ENCODE measurements at places on chromosomes 3 and 15.

DNA sequence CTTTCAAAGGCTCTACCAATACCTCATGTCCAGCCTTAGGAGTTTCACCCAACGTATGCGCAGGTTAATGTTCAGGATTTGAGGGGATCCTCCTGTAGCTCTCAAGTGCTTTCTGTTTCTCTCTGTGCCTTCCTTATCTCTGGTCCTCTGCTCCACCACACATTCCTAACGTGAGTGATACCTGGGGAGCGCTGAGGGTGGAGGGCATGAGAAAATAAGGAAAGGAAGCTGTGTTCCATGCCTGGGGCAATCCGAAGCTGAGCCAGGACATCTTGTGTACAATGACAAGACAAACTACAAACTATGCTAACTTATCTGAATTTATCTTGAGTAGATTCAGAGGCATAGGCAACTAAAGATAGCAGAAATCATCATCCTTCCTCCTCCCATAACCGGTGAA, 136.4 kb downstream of the SST start:
- no peak for DNase-seq

DNA sequence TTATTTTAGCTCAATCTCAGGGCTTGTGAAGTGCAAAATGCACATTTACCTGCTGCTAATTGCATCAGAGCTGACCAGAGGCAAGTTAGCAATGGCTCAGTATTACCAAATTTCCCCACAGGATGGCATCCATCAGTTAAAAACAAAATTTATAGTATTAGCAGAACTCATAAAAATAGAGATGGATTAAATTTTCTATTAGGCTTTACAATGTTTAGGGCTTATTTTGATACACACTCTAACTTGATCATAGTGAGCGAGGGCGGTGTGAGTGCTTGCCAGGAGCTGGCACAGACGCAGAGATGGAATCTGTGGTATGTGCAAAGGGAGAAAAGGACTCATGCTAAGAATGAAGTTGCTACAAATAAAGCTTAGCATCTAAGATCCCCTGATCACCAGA, 241.0 kb downstream of the NSUN3 start:
- DNase-seq, result no peak

DNA sequence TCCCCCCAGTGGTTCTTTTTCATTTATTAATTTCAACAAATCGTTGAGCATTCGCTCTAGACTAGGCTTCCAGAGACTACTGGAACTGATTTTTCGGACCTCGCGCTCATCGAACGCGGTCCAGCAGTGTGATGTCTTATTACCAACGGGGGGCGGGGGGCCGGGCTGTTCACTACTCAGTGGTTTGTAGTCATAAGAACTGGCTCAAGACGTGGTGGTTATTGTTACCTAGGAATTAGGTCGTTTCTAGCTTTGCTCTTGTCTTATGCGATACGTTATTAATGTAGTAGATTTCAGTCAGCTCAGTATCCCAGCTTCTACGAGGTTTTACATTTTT, 858 bp downstream of the RBM5 start:
- DNase-seq, result no peak

- no peak for DNase-seq
Observed at GRCh38 chr3:179297971-179298725, 24.7 kb upstream of the ZNF639 start.

- DNase-seq, result no peak
Observed at GRCh38 chr15:76109046-76109445, 49.3 kb downstream of the TMEM266 start.

GRCh38 chr3:71057526-71057894, 526.0 kb downstream of the FOXP1 start:
- DNase-seq, result no peak

DNA sequence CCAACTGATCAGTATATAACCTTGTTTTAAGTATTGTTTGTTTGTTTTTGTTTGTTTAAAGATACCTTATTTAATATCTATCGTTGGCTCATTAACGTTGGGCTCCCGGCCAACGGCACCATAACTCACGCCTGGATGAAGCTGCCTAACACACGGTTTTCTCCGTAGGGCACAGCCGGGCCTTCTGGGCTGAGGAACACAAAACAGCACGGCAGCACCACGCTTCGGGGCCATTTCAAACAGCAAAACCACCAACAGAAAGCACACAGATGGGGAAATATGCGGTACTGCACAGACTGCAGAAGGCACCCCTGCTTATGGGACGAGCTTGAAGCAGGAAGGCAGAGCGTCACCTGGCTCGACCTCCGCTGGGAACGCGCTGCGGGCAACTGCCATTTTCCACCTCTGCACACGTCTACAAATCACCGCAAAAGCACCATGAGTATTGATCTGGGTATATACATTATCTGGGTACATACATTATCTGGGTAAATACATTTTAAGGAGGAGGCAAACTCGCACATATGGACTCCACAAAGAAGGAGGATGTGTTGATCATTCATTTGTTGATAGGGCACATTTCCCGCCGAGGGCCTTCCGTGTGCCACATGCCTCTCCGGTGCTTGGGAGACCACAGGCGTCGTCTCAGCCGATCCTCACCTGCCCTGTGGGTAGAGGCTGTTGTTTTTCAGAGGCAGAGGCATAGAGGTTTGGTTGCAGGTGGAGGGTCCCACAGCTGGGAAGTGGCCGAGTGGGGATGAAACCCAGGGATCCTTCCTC, 123.7 kb upstream of the ATP2B2 start:
- no peak for DNase-seq

DNA sequence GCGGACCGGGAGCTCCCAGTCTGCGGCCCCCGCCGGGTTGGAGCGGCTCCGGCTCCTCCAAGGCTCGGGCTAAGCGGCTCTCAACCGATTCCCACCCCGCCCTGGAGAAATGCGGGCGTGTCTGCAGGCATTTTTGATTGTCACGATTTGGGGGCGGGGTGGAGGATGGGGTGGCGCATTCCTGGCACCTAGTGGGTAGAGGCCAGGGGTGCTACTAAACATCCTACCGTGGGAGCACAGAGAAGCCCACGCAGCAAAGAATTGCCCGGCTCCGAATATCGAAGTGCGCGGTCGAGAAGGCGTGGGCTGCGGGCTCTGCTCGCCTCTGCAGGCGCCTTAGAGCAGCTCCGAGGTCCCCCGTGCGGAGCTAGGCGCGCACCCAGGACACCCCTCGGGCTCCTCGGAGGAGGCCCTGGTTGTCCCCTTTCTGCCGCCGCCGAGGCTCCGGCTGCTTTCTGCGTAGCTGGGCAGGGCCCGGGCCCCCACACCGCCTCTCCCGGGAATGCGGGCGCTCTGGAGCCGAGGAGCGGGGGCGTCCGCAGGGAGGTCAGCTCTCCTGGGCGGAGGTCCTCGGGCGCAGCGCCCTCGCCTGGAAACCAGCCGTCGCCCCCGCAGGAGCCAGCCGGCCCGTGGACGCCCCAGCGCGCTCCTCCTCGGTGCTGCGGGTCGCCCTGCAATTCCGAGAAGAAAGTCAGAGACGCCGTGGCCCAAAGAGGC, 16.5 kb upstream of the LAMP3 start:
- no peak for DNase-seq

DNA sequence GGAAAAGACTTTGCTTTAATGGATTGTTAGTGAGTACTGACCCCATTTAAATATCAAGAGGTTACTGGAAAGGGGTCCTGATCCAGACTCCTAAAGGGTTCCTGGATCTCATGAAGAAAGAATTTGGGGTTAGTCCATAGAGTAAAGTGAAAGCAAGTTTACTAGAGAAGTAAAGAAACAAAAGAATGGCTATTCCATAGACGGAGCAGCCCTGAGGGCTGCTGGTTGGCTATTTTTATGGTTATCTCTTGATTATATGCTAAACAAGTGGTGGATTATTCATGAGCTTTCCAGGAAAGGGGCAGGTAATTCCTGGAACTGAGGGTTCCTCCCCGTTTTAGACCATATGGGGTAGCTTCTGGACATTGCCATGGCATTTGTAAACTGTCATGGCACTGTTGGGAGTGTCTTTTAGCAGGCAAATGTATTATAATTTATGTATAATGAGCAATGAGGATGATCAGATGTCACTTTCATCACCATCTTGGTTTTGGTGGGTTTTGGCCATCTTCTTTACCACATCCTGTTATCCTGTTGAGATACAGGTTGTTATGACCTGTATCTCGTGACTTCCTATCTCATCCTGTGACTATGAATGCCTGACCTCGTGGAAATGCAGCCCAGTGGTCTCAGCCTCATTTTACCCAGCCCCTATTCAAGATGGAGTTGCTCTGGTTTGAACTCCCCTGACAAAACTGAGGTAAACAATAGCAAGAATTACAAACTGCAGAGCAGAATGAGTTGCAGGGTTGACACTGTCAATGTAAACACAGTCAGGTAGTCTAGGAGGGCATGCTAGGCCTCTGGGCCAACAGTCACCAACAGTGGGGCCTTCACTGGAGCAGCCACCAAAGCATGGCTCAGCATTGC, 10.3 kb upstream of the GPR160 start:
- no peak for DNase-seq

- no peak for DNase-seq
Observed at GRCh38 chr15:90880381-90881145, 3.7 kb upstream of the FES start.

- no peak for DNase-seq
Observed at GRCh38 chr3:88149101-88149508, 654 bp upstream of the C3orf38 start.

- DNase-seq, result no peak
Observed at GRCh38 chr15:78302579-78303312, 3.3 kb upstream of the SKIC8 start.

DNA sequence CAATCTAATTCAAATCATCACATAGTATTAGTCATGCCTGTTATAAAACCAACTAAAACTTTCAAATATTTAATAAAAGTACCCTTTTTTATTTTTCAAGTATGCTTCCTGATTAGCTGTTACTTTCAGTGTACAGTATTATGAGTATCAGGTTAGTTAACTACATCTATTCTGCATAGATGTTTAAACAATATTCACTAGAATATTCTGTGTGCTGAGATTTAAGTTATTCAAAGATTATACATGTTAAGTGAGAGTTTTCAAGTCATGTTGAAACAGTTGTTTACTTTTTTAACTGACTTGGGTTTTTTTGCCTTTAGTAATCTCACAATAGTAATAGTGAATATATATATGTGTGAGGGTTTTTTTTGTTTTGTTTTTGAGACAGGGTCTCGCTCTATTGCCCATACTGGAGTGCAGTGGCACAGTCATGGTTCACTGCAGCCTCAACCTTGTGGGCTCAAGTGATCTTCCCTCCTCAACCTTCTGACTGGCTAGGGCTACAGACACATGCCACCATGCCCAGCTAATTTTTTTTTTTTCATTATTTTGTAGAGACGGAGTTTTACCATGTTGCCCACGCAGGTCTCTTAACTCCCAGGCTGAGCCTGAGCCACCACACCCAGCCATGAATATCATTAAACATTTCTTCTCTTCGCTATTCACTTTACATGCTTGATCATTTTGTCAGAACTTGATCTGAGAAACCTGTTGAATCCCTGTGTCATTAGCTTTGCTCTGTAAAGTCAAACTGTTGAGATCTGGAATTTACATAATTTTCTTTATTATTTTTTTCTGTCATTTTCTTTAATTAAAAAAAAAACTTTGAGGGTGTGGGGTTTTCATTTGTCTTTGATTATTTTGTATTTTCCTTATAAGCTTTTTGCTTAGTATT, 286.2 kb upstream of the UBE2E1 start:
- no peak for DNase-seq

GRCh38 chr3:70982700-70983140, 600.8 kb downstream of the FOXP1 start:
- no peak for DNase-seq

GRCh38 chr3:129827765-129828164, 65.7 kb downstream of the TMCC1 start:
- DNase-seq, result peak; percentile 4

GRCh38 chr3:173502983-173503568, 105.5 kb downstream of the NLGN1 start:
- no peak for DNase-seq

DNA sequence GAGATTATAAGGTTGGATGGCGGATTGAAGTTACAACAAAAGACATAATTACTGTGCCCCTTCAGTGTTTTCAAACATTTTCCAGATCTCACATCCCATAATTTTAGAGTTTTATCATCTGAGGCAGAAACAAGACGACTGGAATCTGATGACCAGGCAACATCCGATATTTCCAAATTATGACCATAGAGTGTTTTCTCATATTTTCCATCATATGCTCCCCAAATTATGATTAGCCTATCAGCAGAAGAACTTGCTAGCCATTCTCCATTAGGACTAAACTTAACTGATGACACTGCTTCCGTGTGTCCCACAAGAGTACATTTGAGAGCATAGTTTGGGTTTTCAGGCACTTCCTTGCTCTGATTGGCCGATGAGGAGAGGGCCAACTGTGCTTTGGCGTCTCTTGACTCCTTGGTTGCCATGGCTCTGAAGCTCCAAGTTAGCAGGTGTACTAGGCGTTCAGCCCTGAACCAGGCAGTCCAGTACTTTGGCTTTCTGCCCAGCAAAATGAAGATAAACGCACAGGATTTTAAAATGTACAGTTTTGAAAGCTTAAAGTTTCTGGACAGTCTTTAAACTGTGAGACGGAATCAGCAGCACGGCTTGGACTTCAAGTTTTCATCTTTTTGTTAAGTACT, 638 bp downstream of the WDR5B start:
- DNase-seq, result peak; percentile 53

DNA sequence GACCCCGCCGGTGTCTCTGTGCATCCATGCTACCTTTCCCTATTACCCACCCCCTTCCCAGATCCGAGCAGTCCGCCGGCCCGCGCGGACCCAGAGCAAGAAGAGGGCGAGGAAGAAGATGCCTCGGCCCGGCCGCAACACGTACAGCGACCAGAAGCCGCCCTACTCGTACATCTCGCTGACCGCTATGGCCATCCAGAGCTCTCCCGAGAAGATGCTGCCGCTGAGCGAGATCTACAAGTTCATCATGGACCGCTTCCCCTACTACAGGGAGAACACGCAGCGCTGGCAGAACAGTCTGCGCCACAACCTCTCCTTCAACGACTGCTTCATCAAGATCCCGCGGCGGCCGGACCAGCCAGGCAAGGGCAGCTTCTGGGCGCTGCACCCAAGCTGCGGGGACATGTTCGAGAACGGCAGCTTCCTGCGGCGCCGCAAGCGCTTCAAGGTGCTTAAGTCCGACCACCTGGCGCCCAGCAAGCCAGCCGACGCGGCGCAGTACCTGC, 788 bp downstream of the FOXB1 start:
- DNase-seq, result no peak

GRCh38 chr3:139691619-139692018, 13.8 kb upstream of the NMNAT3 start:
- DNase-seq, result no peak

GRCh38 chr15:35450492-35450891, 95.5 kb downstream of the DPH6 start:
- DNase-seq, result no peak

DNA sequence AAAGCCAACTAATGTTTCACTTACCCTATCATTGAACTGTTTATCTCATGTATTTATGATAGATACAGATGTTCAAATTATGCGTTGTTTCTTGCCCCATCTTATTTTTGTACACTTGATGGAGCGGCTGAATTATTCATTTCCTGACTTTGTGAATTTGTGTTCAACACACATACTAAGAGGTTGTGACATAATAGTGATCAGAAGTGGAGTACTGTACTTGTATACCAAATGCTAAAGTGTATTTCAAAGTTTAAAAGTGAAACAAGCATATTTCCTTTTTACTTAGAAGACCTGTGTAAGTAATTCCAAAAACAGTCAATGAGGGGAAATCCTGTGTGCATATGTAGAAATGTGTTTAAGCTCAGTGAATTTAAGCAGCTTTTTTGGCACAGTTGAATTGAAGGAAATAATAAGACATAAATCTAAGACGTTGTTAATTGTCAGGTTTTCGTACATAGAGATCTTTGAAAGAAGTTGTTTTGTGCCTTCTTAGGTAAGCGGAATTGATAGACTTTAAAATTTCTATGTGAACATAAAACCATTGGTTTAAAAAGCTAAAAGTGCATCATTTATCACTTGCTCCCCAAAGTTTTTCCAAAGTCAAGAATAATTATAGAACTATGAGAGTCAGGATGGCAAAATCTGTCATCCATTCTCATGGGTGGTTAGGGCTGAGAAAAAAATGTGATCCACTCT, 1.9 kb downstream of the NFKBIZ start:
- DNase-seq, result no peak
